ENCODE measurements at places on chromosomes 6 and 20.

GRCh38 chr6:135527960-135528249 lies 30.4 kb upstream of the AHI1 start:
- DNase-seq, result no peak

DNA sequence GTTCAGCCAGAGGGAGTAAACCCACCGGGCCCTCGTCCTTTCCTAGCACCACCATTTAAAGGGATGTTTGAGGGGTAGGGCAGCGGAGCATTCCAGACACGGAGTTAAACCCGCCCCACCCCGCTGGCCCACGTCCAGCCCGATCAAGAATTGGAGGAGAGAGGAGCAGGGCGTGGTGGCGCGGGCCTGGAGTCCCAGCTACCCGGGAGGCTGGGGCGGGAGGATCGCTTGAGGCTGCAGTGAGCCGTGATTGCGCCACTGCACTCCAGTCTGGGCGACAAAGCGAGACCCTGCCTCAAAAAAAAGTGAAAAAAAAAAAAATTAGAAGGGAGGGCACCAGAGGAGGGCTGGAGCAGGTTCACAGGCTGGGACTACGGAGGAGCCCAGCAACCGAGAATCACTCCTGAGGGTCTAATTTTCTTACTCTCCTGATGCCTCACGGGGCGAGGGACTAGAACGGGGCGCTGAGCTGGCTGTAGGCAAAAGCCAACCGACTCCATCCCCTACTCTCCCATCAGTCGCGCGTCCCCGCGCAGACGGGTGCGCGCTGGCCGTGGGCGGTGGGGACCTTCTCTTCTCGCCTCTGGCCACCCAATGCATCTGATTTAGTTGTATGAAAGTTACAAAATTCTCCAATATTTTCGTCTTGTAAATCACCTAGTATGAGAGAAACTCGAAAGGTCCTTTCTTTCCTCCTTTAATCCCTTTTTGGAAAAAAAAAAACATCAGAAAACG lies 6.1 kb upstream of the HSPA1B start:
- DNase-seq, result no peak

- no peak for DNase-seq
These were observed 416 bp downstream of the RSPH4A start for GRCh38 chr6:116616737-116617053.

DNA sequence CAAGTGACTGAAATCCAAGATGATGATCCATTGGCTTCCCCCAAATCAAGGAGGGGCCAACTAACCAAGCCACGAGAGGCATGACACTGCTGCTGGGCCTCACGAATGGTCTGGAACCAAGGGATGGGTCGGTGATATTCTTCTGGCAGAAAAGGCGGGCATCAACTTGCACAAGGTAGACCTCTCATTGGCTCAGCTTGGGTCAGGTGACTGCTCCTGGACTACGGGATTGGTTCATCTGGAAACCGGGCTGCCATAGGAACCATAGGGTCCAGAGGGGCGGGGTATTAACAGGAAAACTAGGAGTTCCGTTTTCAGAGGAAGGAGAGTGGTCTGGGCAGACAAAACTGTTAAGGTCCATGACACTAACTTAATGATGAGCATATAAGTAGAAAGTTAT lies 100.9 kb downstream of the TFAP2C start:
- DNase-seq, result no peak

GRCh38 chr20:63368151-63368550 lies 7.0 kb upstream of the CHRNA4 start:
- no peak for DNase-seq

DNA sequence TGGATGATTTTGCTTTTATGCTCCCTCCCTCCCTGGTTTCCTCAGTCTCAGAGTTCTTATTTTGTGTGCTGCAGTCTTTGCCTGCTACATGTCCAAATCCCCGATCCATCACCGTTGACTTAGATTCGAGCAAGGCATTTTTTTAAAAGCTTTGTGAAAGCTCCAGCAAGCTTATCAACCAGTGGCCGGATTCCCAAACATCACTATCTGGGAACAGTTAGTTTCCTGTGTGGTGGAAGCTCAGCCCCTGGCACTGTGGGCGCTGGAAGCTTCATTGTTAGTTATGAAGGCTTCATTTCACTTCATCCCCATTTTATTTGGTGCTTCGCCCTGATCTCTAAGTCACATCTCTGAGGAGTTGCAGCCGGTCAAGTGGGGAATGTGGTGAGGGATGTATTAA lies 44.7 kb downstream of the DEK start:
- peak; percentile 37 for DNase-seq

DNA sequence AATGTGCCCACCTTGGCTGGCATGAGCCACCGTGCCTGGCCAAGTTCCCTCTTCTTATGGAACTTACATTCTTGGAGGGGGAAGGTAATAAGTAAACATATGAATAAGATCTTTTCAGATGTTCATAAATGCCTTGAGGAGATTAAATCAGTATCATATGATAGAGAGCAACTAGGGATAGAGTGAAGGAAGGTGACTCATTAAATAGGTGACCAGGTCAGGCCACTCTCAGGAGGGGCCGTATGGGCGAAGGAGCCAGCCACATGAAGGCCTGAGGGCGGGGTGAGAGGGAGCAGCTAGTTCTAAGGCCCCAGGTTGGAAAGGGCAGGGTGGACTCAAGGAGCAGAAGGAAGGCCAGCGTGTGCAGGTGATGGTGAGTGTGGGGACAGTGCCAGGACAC lies 91.1 kb downstream of the UST start:
- DNase-seq, result no peak

GRCh38 chr6:129114636-129115391 lies 231.9 kb downstream of the LAMA2 start:
- peak; percentile 39 for DNase-seq

DNA sequence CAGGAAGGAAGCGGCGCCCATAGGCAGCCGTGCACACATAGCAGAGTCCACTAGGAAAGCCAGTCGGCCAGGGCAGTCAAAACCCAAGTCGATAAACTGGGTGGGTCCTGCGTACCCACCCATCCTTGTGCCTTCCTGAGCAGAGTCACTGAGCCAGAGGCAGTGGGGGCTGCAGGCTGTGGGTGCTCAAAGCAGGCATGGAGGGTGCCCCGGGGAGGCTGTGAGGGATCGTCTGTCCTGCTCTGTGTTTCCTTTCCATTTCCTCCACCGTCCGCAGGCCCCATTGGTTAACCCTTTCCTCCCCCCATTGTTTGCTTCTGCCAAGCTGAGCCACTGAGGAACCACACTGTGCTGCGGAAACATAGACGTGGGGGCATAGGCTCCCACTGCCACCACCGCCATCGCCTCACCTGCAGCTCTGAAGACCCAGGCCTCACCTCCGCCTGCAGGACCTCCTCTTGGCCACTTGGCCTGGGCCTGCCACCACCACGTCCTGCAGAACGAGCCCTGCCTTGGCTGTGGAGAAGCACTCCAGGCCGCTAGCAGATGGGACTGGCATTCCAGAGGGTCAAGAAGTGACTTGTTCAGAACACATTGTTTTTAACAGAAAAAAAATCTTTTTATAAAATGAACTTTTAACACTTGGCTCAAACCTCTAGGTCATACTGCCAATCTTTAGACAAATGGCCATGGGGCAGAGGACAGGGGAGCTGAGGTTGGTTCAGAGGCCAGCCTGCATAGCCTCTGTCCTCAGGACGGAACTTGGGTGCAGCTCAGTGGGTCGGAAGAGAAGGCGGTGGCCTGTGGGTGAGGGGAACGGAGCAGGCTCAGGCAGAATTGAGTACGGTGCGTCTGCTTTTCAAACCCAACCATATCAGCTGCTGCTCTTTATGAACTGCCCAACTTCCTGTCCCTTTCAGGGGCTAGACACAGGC lies 52.6 kb downstream of the TCP11 start:
- no peak for DNase-seq

DNA sequence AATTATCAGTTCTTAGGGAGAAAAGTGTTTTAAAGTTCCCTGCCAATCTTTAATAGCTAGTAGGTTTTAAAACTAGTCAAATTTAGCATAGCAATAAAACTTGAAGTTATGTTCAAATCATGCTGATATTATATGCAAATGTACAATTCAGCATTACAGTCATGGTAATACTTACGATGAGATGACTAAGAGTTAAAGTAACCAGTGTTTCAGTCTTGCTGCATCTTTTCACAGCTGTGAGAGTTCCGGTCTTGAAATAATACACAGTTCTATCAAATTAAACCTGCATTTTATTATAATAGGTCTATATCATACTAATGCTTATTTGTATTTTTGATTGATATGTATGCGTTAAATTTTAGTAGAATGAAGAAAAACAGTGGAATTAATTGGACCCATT lies 26.1 kb downstream of the POPDC3 start:
- no peak for DNase-seq

DNA sequence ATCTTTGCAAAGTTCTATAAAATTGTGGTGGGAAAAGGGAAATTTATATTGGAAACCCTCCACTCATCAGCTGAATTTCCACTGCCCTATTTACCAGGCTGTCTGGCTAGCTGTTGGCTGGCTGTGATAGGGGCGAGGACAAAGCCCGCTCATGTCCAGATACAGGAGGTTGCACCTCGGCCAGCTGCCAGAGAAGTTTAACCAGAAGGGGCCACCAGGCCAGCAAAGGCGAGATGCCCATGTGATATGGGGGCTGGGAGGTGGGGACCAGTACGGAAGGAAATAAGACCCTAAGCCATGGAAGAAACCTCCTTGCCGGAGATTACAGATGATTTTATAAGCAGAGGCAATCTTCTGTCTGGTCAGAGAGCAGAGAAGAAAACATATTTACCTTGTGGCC lies 143.8 kb downstream of the FNDC1 start:
- DNase-seq, result no peak

GRCh38 chr6:42402184-42402583 lies 49.5 kb downstream of the TRERF1 start:
- DNase-seq, result peak; percentile 39

- DNase-seq, result no peak
These were observed 50.4 kb downstream of the BLOC1S5 start for GRCh38 chr6:8013763-8014162.

- DNase-seq, result peak; percentile 68
These were observed 19.6 kb upstream of the ABT1 start for GRCh38 chr6:26576929-26577719.

DNA sequence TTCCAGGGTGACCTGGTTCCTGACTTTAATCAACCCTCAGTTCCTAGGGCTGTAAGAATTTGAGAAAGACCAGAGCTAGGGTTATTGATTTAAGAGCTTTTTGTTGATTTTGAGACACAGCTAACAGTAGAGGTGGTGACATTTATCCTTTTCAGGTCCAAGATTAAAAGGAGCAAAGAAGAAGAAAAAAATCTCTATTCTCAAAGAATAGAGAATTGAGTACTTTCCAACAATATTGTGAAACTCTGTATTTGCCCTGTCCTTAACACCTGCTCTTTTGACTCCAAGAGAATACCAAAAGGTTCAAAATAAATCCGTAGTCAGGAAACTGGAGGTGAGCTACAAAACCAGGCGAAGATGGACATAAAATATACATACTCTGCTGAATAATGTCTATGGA lies 7.3 kb downstream of the PAQR8 start:
- DNase-seq, result no peak

DNA sequence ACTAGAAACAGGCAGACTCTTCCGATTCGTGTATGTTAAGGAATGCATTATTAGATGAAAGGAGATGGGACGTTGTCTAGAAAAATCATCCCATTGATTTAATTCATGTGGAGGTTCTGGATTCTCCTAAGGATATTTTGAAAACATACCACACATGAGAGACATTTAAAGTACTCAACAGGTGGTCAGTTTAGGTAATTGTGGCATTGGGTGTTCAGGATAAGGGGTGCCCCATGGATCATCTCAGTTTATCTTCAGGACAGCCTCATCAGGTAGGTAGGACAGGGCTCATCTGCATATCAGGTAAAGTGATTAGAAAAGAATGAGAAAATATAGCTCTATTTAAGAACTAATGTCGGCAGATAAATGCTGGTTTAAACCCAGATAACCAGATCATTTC lies 15.9 kb upstream of the PDE10A start:
- no peak for DNase-seq

- peak; percentile 42 for DNase-seq
These were observed 219.3 kb upstream of the RNF217 start for GRCh38 chr6:124742971-124743370.

GRCh38 chr6:149830731-149831307 lies 33.3 kb downstream of the LRP11 start:
- DNase-seq, result peak; percentile 74

DNA sequence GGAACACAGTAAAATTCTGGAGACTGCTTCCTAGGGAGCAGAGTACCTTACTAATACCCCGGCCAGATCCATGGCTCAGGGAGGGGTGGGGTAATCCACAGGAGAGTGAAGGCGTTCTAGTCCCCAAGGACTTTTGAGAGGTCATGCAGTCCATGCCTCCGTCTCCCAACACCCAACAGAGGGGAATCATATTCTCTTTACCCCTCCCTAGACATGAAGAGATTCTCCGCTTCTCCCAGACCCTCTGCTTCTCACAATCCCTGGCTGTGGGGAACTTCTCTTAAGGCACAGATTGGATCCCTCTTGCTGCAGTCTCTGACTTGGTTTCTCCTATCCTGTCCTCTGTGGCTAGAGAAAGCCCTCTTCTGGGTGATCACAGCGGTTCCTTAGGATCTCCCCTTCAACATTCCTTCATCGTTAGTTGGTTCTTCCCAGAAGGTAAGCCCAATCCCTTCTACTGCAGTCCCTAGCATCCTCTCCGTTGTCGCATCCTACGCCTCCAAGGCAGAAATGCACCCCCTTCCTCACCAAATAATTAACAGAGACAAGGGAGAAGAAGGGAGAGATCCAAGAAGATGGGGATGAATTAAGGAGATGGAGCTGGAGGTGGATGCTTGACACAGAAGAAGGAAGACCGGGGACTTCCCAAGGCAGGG lies 562 bp downstream of the GGT7 start:
- DNase-seq, result no peak

DNA sequence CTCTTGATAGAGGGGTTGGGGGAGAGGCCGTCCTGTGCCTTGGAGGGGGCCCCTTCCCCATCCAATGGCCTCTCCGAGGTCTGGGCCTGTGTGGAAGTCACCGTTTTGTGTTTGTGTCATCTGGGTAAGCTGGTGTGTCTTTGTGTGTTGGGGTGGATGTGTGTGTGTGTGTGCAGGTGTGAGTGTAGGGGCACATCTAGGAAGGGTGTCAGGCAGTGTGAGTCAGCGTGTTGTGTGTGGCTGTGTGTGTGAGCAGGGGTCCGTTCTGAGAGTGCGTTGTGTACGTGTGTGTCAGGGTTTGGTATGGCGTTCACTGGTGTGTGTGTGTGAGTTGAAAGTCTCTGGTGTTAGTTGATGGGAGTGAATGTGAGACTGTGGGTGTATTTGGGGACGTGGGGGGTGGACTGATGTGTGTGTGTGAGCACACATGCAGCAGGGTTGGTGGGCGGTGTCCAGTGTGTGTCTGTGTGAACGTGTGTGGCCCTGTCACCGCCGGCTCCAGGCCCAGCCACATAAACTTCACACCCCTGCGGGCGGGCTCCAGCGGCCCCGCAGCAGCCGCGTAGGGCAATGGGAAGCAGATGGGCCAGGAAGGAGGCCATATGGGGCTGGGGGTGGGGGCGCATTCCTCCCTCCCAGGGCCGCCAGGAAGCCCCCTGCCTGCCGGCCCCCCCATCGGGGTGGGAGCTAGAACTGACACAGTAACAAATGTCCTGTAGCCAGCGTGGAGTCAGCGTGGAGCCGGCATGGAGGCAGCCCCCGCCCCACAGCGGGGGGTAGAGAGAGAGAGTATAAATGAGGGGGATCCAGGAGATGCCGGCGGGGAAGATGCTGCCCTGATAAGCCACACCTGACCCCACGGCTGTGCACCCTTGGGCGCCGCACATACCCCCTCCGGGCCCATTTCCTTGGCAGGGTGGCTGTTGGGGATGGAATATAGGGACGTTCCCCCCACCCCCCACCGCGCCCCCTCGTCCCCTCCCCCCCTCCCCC lies 32.1 kb downstream of the SNAI1 start:
- no peak for DNase-seq

GRCh38 chr6:161195386-161195785 lies 78.5 kb downstream of the AGPAT4 start:
- no peak for DNase-seq

- no peak for DNase-seq
These were observed 28.5 kb downstream of the REPS1 start for GRCh38 chr6:138959521-138959920.
